ENCODE measurements at places on chromosomes 7 and 10.

DNA sequence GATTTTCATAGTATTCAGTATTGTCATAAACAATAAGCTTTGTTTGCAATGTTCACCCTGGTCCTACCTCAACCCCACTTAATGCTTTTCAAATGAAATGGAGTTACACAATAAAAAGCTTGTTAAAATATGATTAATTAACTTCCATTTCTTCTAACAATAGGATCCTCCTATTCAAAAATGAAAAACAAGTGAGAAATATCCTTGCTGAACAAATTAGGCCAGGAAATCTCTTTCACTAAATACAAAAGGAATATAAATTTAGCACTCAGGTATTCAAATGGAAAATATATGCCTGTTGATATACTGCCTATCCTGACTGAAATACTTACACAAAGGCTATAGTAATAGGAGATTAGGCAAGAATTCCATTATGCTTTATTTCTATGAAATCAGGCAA lies 323.4 kb upstream of the GRM3 start:
- DNase-seq = peak; percentile 37

- no peak for DNase-seq
These were observed 8.3 kb upstream of the ASIC3 start for GRCh38 chr7:151039850-151040548.

GRCh38 chr7:113321201-113321600 lies 202.8 kb upstream of the SMIM30 start:
- no peak for DNase-seq

DNA sequence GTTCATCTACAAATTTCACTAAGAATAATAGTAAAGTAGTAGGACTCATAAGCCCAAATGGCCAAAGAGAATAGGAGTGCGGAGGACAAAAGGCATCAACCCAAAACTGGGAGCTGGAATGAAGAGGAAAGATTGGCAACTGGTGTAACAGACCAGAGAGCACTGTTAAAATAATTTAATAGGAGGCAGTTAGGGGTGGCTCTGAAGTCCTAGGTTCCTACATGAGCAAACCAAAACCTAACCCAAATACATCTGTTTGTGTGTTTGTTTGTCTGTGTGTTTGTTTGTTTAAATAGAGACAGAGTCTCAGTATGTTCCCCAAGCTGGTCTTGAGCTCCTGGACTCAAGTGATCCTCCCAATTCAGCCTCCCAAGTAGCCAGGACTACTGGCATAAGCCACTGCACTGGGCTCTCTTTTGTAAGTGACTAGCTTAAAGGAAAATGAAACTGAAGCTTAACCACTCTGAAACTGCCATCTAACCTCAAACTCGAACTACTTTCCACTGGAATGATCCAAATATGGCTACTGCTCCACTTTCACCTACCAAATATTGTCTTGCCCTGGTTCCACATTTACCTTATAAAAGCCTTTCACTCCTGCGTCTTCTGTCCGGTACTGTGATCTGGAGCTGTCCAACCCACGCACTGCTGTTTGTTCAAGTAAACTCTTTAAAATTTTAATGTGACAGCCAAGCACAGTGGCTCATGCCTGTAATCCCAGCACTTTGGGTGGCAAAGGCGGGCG lies 94.9 kb downstream of the AKR1D1 start:
- DNase-seq = no peak

- no peak for DNase-seq
These were observed 113.1 kb upstream of the IGFBP3 start for GRCh38 chr7:46034056-46034768.

GRCh38 chr7:102064361-102065025 lies 222.2 kb upstream of the SH2B2 start:
- DNase-seq = no peak

DNA sequence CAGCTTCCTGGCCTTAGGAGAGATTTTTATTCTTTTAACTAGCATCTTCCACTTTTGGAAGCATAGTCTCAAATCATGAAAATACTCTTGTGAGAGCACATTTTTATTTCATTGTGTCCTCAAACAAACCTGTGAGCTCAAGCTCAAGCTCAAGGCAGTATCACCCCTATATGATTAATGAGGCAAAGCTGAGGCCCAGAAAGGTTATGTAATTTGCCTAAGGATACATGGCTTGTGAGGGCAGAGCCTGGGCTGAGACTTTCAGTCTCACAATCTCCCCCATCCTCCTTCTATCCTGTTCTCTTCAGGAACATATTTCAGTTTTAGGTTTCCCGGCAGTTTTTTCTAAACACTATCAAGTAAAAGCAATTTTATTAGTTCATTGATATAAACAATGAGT lies 359.5 kb downstream of the PTEN start:
- DNase-seq = no peak

DNA sequence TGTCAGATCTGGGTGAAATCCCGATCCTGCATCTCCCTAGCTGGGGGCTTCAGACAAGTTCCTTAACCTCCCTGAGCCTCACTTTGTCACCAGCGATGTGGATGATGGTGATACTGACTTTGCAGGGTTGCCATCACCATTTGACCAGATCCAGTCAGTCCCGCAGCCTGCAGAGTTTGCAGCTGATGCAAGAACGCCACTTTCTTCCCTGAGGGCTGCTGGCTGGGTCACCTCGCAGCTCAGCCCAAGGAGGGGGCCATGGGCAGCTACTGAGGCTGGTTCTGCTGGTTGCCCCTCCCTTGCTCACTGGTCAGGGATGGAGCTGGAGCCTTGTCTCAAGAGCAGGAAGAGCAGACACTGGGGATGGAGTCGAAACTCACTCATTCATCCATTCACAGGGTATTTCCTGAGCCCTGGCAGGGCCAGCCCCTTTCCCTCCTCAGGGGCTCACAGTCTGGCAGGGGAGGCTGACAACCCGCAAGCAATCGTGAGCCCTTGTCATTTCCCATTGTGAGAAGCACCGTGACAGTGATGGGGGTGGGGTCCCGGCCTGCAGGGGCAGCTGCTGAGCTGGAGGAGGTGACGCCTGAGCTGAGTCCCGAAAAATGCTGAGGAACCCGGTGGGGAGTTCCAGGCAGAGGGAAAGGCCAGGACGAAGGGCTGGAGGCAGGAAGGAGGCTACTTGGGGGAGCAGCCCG lies 111.1 kb upstream of the TCF7L2 start:
- DNase-seq = no peak

DNA sequence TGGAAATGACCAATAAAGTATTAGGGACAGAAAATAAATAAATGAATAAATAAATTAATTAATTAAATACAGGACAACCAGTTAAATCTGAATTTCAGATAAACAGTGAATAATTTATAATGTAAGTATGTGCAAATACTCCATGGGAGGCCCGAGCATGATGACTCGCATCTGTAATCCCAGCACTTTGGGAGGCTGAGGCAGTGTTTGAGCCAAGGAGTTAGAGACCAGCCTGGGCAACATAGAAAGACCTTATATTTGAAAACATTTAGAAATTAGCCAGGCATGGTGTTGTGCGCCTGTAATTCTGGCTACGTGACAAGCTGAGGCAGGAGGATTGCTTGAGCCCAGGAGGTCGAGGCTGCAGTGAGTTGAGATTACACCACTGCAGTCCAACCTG lies 123.7 kb downstream of the CUL2 start:
- no peak for DNase-seq

DNA sequence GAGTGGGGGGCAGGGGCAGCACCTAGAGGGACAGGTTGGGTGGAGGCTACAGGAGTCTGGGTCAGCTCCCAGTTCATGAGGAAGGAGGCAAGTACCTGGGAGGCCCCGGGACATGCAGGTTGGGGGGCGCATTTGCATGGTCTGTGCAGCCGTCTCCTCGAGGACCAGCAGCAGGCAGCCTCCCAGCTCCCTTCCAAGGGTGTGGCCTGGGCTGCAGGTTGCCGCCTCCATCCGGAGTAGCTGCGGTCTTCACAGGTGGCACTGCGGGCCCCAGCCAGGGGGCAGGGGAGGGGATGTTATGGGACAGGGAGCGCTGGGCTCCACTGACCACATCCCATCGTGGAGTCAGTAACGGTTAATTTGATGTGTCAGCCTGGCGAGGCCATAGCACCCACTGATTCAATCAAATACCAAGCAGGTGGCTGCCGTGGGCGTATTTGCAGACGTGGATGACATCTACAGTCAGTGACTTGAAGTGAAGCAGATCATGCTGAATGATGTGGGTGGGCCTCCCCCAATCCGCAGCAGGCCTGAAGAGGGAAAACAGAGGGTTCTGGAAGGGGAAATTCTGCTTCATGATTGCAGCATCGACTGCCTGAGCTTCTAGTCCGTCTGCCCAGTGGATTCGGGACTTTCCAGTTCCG lies 81.6 kb downstream of the PRKAG2 start:
- DNase-seq = no peak

GRCh38 chr7:4655311-4655710 lies 26.8 kb upstream of the FOXK1 start:
- no peak for DNase-seq

GRCh38 chr10:5551531-5552375 lies 27.0 kb downstream of the CALML3 start:
- DNase-seq = no peak

- no peak for DNase-seq
These were observed 36.3 kb downstream of the SMNDC1 start for GRCh38 chr10:110268442-110268841.

GRCh38 chr7:18357691-18358090 lies 137.9 kb upstream of the HDAC9 start:
- no peak for DNase-seq

DNA sequence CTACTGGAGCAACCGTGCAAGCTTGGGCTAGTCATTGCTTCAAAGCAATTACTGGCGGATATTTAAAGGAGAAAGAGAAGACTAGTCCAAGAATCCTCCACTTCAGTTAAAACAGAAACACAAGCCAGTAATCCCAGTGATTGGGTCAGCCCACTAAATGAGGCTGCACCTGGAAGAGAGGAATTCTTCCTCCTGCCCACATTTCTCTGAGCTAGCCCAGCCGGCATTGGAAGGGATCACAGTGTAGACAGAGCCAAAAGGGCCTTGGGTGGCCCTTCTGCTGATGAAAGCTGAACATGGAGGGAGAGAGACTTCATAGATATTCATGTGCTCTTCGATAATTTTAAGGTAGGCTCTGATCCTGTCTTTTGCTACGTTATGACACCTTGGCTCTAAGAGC lies 228.4 kb downstream of the KIAA1217 start:
- no peak for DNase-seq

- DNase-seq = no peak
These were observed 99.0 kb upstream of the SMIM30 start for GRCh38 chr7:113217314-113217713.

- DNase-seq = no peak
These were observed 2.2 kb upstream of the CDCA7L start for GRCh38 chr7:21947946-21948345.
